ENCODE measurements at places on chromosomes 2 and 18.

GRCh38 chr18:42578792-42579191, 536.7 kb downstream of the RIT2 start:
- DNase-seq, result no peak

- DNase-seq, result no peak
Measured at GRCh38 chr2:222734703-222735014, 63.2 kb downstream of the MOGAT1 start.

DNA sequence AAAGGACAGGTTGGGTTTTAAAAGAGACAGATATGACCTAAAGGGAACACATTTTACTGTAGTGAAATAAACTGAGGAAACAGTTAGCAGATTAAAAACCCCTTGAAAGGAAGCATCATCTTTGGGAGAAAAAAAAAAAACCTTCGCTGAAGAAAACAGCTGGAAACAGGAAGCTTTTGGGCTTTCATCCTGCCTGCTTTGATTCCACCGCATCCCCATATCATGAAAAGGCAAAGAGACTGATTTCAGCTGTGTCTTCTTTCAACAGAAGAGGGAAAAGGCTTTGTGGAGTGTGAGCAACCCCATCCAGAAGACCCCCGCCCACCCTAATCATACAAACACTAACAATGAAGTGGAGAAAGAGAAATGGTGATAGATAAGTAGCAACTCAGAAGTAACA, 86.4 kb downstream of the TCF4 start:
- DNase-seq, result no peak

- no peak for DNase-seq
Measured at GRCh38 chr2:10335046-10335840, 32.5 kb downstream of the HPCAL1 start.

GRCh38 chr2:237913193-237913917, 53.5 kb upstream of the UBE2F start:
- no peak for DNase-seq
